ENCODE measurements at places on chromosomes 4 and X.

GRCh38 chrX:10509397-10509796, 111.0 kb downstream of the MID1 start:
- no peak for DNase-seq
- H3K36me3 ChIP-seq, result no peaks in the 10 kb centered on the region
- no peaks in the 10 kb centered on the region for H3K4me1 ChIP-seq
- H3K27ac ChIP-seq, result no peak overlapping the region
- no peak overlapping the region for H3K4me3 ChIP-seq
- peaks cover 5% of the 10 kb centered on the region for H3K27me3 ChIP-seq

DNA sequence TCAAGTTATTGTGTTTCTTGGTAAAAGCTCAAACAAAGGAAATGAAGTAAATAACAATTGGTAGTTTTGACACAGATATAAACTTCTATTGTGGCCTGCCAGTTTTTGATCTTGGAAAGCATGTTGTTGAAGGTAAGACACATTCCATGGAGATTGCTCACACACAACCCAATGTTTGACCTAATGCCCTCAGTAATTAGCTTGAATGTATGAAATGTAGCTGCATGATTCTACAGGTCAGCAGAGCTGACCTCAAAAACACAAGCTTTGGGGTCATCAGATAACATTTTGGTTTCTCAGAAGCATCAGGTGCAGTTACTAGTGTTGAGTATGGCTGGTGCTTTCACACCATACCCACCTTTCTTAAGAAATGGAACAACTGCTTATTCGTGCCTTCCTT, 16.5 kb downstream of the GPR173 start:
- H3K27ac ChIP-seq, result no peak overlapping the region
- no peaks in the 10 kb centered on the region for H3K4me1 ChIP-seq
- no peak for DNase-seq
- H3K27me3 ChIP-seq, result peaks cover 9% of the 10 kb centered on the region

DNA sequence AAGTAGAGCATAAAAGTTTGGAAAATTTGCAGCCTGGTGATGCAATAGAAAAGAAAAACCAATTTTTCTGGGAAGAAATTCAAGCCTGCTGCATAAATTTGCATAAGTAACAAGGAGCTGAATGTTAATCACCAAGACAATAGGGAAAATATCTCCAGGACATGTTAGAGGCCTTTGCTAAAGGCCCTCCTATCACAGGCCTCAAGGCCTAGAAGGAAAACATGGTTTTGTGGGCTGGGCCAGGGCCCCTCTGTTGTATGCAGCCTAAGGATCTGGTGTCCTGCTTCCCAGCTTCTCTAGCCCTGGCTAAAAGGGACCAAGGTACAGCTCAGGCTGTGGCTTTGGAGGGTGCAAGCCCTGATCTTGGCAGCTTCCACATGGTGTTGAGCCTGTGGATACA, 6.2 kb upstream of the RTL3 start:
- H3K4me1 ChIP-seq, result peaks cover 5% of the 10 kb centered on the region
- H3K36me3 ChIP-seq, result no peaks in the 10 kb centered on the region
- no peak overlapping the region for H3K4me3 ChIP-seq
- H3K27me3 ChIP-seq, result peaks cover 24% of the 10 kb centered on the region

- peaks cover 16% of the 10 kb centered on the region for H3K27me3 ChIP-seq
- H3K27ac ChIP-seq, result no peak overlapping the region
- no peak for DNase-seq
Measured at GRCh38 chr4:151284534-151285245, 7.7 kb downstream of the PRSS48 start.

DNA sequence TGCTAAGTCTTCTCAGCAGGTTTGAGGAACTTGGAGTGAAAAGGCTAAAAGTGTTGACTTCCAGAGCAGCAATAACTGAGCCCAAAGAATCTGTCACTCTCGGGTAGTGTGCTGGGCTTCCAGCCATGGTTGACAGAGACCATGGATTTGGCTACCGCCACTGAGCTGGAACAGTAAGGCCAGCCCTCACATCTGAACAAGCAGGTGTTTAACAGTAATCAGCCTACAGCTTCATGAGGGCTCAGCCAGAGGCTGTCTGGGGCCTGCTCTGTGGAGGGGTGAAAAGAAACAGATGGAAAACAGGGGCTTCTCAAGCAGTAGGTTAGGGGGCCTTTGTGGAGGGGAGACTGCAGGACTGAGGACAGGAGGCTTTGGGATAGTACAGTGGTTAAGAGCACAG, 14.9 kb downstream of the RASL11B start:
- H3K27ac ChIP-seq, result no peak overlapping the region
- H3K36me3 ChIP-seq, result peaks cover 16% of the 10 kb centered on the region
- no peaks in the 10 kb centered on the region for H3K27me3 ChIP-seq
- H3K4me1 ChIP-seq, result peaks cover 16% of the 10 kb centered on the region

GRCh38 chr4:57122959-57123358, 12.8 kb upstream of the IGFBP7 start:
- peaks cover 6% of the 10 kb centered on the region for H3K27me3 ChIP-seq
- H3K4me3 ChIP-seq, result no peak overlapping the region
- peaks cover 9% of the 10 kb centered on the region for H3K36me3 ChIP-seq
- DNase-seq, result no peak
- peaks cover 10% of the 10 kb centered on the region for H3K4me1 ChIP-seq

DNA sequence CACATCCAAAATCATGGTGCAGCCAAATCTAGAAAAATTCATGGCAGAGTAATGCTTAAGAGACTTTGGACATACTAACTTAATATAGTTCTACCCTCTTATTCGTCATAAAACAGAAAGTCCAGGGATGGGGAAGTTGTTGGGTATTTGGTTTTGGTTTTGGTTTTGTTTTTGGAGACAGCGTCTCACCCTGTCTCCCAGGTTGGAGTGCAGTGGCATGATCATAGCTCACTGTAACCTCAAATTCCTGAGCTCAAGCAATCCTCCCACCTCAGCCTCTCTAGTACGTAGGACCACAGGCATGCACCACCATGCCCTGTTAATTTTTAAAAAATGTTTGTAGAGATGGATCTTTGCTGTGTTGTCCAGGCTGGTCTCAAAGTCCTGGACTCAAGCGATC, 271.8 kb upstream of the TENM3 start:
- no peaks in the 10 kb centered on the region for H3K4me1 ChIP-seq
- DNase-seq, result no peak
- H3K36me3 ChIP-seq, result no peaks in the 10 kb centered on the region
- H3K27ac ChIP-seq, result no peak overlapping the region

DNA sequence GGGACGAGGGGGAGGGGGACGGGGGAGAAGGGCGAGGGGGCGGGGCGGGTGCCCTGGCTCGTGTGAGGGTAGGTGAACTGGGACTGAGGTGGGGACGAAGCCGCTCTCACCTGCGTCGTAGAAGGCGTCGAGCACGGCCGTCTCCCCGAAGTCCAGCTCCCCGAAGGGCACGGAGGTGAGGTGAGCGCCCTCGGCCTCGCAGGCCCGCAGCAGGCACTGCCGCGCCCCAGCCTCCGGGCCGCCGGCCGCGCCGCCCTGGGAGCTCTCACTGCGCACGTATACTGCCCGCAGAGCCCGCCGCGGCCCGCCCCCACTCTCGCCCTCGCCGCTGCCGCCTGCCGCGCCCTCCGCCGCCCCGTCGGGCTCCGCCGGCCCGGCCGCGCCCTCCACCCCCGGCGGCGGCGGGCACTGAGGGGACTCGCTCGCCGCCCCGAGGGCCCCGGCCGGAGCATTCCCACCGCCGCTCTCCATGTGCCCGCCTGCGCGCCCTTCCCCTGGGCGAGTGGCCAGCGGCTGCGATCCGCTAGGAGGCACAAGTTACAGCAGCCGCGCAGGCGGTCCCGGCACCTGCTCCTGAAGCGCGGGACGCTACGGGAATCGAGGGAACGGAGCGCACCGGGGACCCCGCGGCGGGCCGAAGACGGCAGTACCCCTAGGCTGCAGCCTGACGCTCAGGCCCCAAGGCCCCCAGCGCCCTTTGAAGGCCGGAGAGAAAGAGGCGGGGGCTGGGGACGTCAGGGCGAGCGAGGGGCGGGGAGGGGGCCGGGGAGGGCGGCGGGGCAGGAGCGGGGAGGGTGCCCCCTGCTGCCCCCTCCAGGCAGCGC, at the start of gene MAP3K15:
Gene MAP3K15 (minus strand): TSS at position 718 of the 824 bp plus-strand sequence. CDS start 247 bp downstream, at position 471.
- no peaks in the 10 kb centered on the region for H3K4me1 ChIP-seq
- DNase-seq, result no peak
- peak within 1 kb of the TSS; percentile 41 for H3K4me3 ChIP-seq
- peaks cover 25% of the 10 kb centered on the region for H3K27me3 ChIP-seq
- H3K36me3 ChIP-seq, result no peaks in the 10 kb centered on the region

DNA sequence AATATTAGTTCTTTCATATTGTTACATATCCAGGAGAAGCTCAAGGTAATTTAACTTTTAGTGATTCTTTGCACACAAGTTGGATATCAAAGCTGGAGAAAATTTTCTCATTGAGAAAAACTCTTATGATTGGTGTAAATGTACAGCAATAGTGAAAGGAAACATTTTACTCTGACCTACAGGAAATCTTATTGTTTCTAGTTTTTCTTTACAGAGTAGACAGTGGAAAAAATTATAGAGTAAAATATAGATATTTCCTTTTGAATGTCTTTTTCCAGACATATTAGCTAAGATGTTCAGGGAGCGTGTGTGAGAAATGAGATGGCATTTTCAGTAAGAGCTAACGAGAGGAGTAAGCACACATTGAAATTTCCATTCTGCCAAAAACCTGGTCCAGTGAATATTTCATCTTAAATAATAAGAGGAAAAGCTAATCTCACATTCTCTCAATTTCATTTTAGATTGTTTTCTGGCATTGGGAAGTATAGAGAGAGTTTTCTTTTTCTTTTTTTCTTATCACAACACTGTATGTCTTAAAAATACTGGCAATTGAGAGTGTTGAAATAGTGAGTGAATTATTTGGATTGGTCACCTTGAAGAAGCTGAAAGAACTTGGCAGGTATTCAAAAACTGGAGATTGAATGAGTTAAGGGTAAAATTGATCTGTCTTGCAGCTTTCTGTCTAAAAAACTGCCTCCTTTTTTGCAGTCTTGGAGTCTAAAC, 15.6 kb upstream of the ATP8A1 start:
- H3K36me3 ChIP-seq, result peaks cover 6% of the 10 kb centered on the region
- H3K4me1 ChIP-seq, result peaks cover 37% of the 10 kb centered on the region
- H3K27me3 ChIP-seq, result no peaks in the 10 kb centered on the region
- no peak for DNase-seq
- peak overlapping the region; percentile 80 for H3K4me3 ChIP-seq

- no peak for DNase-seq
- no peak overlapping the region for H3K4me3 ChIP-seq
- H3K4me1 ChIP-seq, result peaks cover 4% of the 10 kb centered on the region
- H3K27ac ChIP-seq, result no peak overlapping the region
Measured at GRCh38 chr4:17475481-17475880, 36.4 kb downstream of the QDPR start.

- H3K27ac ChIP-seq, result no peak overlapping the region
- peaks cover 5% of the 10 kb centered on the region for H3K27me3 ChIP-seq
- H3K4me1 ChIP-seq, result no peaks in the 10 kb centered on the region
- no peak for DNase-seq
- H3K36me3 ChIP-seq, result no peaks in the 10 kb centered on the region
Measured at GRCh38 chr4:77665381-77666069, 59.9 kb downstream of the CXCL13 start.

GRCh38 chrX:23938690-23939089, 30.9 kb downstream of the CXorf58 start:
- H3K4me1 ChIP-seq, result no peaks in the 10 kb centered on the region
- no peak for DNase-seq
- no peak overlapping the region for H3K27ac ChIP-seq
- no peaks in the 10 kb centered on the region for H3K27me3 ChIP-seq
- no peak overlapping the region for H3K4me3 ChIP-seq
- no peaks in the 10 kb centered on the region for H3K36me3 ChIP-seq

GRCh38 chrX:108070891-108071290, 20.5 kb downstream of the PSMD10 start:
- no peak overlapping the region for H3K27ac ChIP-seq
- peaks cover 25% of the 10 kb centered on the region for H3K27me3 ChIP-seq
- H3K36me3 ChIP-seq, result no peaks in the 10 kb centered on the region

GRCh38 chr4:181157647-181158046, 1085.6 kb upstream of the TENM3 start:
- no peaks in the 10 kb centered on the region for H3K4me1 ChIP-seq
- no peaks in the 10 kb centered on the region for H3K27me3 ChIP-seq
- H3K27ac ChIP-seq, result no peak overlapping the region
- H3K4me3 ChIP-seq, result no peak overlapping the region
- no peak for DNase-seq

DNA sequence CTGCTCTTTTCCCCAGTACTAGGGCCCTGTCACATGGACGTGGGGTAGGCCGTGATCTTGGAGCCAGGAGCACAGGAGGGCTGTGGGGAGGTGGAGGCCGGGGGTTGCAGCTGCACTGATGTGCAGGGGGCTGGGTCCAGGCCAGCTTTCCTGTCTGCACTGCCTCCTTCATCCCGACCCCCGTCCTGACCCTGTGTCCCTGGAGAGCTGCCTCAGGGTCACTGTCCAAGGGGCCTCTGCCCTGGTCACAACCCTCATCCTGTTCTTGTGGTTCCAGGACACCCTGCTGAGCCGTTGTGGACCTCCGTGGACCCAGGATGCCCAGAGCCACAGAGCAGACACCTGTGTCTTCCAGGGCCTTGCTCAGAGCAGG, 91.7 kb upstream of the ADRA2C start:
- DNase-seq, result peak; percentile 53
- H3K36me3 ChIP-seq, result no peaks in the 10 kb centered on the region
- H3K4me1 ChIP-seq, result no peaks in the 10 kb centered on the region

GRCh38 chr4:27873596-27873995, 1013.0 kb downstream of the STIM2 start:
- no peaks in the 10 kb centered on the region for H3K27me3 ChIP-seq
- no peaks in the 10 kb centered on the region for H3K36me3 ChIP-seq
- H3K4me1 ChIP-seq, result no peaks in the 10 kb centered on the region
- no peak overlapping the region for H3K27ac ChIP-seq
- no peak overlapping the region for H3K4me3 ChIP-seq

DNA sequence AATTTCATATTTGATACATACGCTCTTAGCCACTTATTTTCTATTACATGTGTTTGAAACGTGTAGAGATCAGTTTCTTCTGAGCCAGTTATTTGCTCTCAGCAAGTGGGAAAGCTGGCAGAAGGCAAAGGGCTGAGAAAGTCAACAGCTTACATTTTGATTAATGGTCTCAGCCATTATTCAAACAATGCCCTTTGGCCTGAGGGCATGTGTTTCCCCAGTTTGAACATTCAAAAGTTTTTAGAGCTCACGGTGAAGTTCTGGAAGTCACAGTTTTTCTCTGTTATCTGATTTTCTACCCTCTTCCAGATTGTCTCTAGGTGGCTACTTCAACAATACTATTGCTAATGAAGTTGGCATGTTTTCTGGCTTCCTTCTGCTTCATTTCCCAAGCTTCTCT, 591.8 kb upstream of the CPEB2 start:
- H3K27me3 ChIP-seq, result no peaks in the 10 kb centered on the region
- no peak overlapping the region for H3K27ac ChIP-seq
- no peaks in the 10 kb centered on the region for H3K4me1 ChIP-seq
- no peak overlapping the region for H3K4me3 ChIP-seq

DNA sequence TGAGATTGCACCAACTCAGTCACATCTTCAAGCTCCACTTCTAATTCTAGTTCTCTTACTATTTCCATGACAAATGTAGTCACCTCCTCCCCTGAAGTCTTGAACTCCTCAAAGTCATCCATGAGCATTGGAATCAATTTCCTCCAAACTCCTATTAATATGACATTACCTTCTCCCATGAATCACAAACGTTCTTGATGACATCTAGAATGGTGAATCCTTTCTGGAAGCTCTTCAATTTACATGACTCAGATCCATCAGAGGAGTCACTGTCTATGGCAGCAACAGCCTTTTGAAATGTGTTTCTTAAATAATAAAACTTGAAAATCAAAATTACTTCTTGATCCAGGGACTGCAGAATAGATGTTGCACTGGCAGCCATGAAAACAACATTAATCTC, 34.5 kb downstream of the GALNTL6 start:
- no peak for DNase-seq
- no peaks in the 10 kb centered on the region for H3K4me1 ChIP-seq
- no peak overlapping the region for H3K27ac ChIP-seq
- H3K27me3 ChIP-seq, result no peaks in the 10 kb centered on the region
- H3K36me3 ChIP-seq, result no peaks in the 10 kb centered on the region

Data from natural killer cell treated with Interleukin-12 subunit alpha and Interleukin-12 subunit beta and Interleukin-15 and Interleukin-18, amount 100 ng/mL, for 72 hours (primary cell).